ENCODE measurements at places on chromosomes 12 and 14.
A peak's percentile ranks its signal among the peaks of the same experiment; 100 is the strongest.

- DNase-seq = no peak
Measured at GRCh38 chr12:59142183-59142790, 222.0 kb upstream of the LRIG3 start.

GRCh38 chr14:33016613-33017012 lies 77.9 kb downstream of the NPAS3 start:
- no peak for DNase-seq

DNA sequence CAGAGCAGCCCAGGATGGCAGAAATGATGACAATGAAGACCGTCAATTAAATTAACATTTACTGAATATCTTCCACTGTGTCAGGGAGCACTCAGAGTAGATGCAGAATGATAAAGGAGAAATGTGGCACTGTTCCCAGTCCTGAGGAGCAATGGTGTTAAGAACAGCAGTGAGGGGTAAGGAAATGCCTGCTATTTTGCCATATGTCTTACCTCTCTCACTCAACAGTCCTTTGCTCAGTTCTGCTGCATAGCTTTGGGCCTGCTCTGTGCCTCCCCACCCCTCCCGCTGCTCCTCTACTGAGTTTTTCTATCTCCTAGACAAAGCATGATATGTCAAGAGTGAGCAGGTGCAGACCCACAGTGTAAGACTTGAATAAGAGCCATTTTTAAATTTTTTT lies 318.8 kb downstream of the NAV3 start:
- DNase-seq = no peak

DNA sequence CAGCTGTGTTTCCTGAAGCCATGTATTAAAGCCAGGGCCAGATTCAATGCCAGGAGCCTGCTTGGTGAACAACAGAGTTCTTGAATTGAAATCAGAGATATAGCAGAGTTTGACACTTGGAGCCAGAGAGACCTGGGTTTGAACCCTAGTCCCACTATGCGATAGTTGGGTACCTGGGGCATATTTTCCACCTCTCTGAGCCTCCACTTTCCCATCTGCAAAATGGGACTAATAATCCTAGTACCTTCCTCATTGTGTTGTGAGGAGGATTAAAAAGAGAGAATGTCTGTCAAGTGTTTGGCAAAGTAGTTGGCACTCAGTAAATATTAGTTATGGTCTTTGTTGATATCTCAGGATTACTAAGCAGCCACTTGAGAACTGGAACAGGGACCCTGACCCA lies 6.0 kb upstream of the HRK start:
- DNase-seq = no peak

DNA sequence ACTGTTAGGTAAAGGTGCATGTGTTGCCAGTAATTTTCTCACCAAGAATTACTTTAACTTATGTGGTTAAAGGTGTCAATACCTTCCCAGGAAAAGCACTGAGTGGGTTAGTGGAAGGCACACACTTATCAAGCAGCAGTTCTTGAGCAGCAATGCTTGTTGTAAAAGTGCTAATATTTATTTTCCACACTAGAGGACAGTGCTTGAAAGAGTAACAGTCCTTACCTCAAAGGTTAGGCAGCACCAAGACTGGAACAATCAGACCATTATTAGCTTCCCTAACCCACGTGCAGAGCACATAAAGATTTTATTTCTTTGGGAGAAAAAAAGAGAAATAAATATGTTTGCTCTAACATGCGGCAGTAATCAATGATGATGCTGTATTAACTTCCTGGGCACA lies 48.8 kb upstream of the KRR1 start:
- DNase-seq = peak; percentile 56

- no peak for DNase-seq
Measured at GRCh38 chr12:59234391-59234790, 314.1 kb upstream of the LRIG3 start.

DNA sequence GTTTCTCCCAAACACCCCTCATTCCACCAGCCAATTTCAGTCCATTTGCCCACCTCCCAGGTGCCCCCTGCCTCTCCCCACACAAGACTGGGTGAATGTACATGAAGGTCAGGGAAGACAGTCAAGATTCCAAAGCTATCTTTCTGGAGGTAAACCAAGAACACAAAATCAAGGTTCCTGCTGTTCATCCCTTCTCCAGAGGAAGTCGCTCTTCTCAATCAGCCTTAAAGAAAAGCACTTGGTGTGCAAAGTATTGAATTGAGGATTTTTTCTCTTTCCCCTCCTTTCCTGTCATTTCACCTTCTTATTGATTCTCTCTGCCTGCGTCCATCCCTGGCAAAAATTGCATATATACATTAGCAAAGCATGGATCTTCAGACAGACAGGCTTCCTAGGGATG lies 4.5 kb downstream of the GRIN2B start:
- DNase-seq = no peak

DNA sequence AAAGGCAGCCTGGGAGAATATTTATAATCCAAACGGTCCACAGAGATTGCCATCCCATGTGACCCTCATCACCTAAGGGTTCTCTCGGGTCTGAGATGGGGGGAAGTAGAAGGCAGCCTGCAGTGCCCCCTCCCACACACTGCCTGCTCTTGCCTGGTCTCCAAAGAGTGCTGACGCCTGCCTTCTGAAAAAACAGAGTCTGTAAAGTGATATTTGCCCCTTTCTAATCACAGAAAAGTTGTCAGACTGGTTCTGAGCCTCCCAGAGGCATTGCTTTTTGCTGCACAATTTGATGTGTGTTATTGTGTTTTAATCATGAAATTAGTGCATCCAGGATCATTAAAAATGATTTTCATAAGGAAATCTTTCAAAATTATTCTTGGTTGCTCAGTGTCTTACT lies 59.2 kb downstream of the TMEM30B start:
- DNase-seq = no peak

Data from mammary epithelial cell (primary cell).